ENCODE measurements at places on chromosomes 12 and 14.

GRCh38 chr14:86035882-86036281 lies 505.9 kb downstream of the FLRT2 start:
- H3K4me3 ChIP-seq: no peak overlapping the region
- H3K4me1 ChIP-seq: no peaks in the 10 kb centered on the region
- peak; percentile 20 for DNase-seq

GRCh38 chr12:121576851-121577391 lies 3.9 kb downstream of the KDM2B start:
- peak overlapping the region; percentile 59 for H3K4me3 ChIP-seq
- H3K36me3 ChIP-seq: peaks cover 43% of the 10 kb centered on the region
- peak overlapping the region; percentile 61 for H3K27ac ChIP-seq
- DNase-seq: no peak
- peaks cover 43% of the 10 kb centered on the region for H3K4me1 ChIP-seq

- no peak overlapping the region for H3K27ac ChIP-seq
- H3K4me3 ChIP-seq: no peak overlapping the region
- no peaks in the 10 kb centered on the region for H3K27me3 ChIP-seq
- DNase-seq: no peak
Measured at GRCh38 chr12:93989949-93990348, 158.4 kb upstream of the PLXNC1 start.

DNA sequence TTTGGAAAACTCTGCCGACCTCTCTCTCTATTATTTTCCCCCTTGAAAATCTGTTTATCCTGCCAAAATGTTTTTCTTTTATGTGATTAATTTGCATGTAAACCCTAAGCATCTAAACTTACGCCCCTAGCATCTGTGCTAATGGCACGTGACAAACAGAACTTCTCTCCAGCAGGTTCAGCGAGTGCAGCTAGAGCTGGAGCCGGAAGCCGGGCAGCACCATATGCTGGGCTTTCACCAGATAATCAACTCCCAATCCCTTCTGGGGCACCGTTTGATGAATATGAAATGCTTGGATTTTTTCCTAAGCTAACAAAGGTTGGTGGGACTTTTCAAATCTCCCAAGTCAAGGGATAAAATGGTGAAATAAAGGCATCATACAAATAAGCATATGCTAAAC lies 667.5 kb upstream of the TMEM132C start:
- H3K4me1 ChIP-seq: no peaks in the 10 kb centered on the region
- H3K4me3 ChIP-seq: no peak overlapping the region
- no peak overlapping the region for H3K27ac ChIP-seq
- no peak for DNase-seq

DNA sequence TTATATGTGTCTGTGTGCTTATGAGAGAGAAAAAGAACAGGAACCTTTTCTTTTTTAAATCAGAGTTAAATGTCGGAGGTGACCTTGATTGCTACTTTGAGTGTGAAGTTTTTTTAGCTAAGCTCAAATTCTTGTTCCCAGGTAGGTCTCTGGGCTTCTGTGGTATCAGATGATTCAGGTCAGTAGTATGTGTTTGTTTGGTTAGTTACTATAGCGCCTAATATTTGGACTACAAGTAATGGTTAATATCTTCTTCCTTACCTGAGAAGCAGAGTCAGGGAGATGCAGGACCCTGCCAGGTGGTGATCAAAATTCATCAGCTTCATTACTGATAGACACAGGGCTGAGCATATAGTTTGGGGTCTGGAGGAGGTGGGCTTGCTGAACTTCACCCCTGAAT lies 30.8 kb downstream of the ADCK1 start:
- no peaks in the 10 kb centered on the region for H3K27me3 ChIP-seq
- no peaks in the 10 kb centered on the region for H3K36me3 ChIP-seq
- no peak overlapping the region for H3K4me3 ChIP-seq
- no peak overlapping the region for H3K27ac ChIP-seq

- DNase-seq: no peak
- peak overlapping the region; percentile 90 for H3K4me3 ChIP-seq
- peaks cover 36% of the 10 kb centered on the region for H3K4me1 ChIP-seq
- H3K36me3 ChIP-seq: peaks cover 37% of the 10 kb centered on the region
Measured at GRCh38 chr14:22830443-22831010, 840 bp downstream of the MRPL52 start.

DNA sequence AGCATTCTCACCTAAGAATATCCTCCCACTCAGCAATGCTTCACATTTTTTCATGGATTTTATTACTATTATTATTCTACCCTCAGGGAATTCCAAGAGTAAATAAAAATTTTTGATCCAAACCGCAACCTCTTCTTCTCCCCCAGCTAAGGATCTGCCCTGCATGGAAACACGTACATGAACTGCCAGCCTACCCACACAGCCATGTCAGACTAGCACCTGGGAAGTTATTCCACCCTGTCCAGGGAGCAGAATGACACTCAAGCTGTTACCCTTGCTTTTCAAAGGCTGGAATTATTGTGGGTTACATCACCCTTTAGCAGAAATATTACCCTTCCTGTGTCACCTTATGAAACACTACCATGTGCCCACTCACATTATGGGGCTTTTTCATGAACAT lies 227.3 kb upstream of the USP15 start:
- DNase-seq: no peak
- no peak overlapping the region for H3K27ac ChIP-seq
- H3K4me1 ChIP-seq: no peaks in the 10 kb centered on the region
- H3K36me3 ChIP-seq: no peaks in the 10 kb centered on the region
- H3K27me3 ChIP-seq: no peaks in the 10 kb centered on the region

DNA sequence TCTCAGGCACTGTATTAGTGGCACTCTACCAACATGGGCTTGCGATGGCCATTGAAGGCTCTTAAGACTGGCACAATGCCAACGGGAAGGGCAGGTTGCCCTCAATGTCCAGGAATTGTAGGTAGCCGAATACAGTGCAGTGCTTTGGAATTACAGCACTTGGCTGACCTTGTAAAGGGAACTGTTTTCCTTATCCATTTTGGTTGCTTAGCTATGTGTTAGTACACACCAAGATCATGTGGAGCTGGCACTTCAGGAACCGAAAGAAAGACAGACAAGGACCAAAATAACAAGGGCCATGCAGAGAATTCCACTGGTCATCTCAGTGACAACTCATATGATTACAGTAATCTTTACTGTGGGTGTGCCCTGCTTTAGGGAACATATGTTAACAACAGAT lies 72.7 kb downstream of the DYRK2 start:
- no peak overlapping the region for H3K27ac ChIP-seq
- H3K4me1 ChIP-seq: no peaks in the 10 kb centered on the region
- H3K4me3 ChIP-seq: no peak overlapping the region
- no peaks in the 10 kb centered on the region for H3K27me3 ChIP-seq
- DNase-seq: no peak
- no peaks in the 10 kb centered on the region for H3K36me3 ChIP-seq

DNA sequence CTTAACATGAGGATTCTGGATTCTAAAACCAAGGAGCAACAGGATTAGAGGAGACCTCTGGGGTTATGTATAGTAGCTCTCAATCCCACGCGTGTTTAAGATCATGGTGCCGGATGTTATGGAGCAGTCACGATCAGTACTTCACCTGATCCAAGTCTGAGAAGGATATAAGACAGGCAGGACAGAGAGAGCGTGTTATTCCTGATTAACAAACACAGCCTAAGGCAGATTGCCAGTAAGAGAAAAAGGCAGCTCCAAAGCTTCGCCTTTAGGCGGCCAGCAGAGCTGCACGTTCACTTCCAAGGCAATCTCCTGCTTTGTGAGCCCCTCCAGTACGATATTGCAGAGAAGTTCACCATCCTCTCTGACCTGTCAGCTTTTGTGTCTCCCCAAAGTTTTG lies 5.5 kb downstream of the SETD3 start:
- H3K27ac ChIP-seq: no peak overlapping the region
- H3K4me3 ChIP-seq: no peak overlapping the region
- DNase-seq: no peak
- H3K4me1 ChIP-seq: peaks cover 21% of the 10 kb centered on the region

- no peaks in the 10 kb centered on the region for H3K4me1 ChIP-seq
- H3K4me3 ChIP-seq: no peak overlapping the region
- H3K27ac ChIP-seq: no peak overlapping the region
- peaks cover 19% of the 10 kb centered on the region for H3K27me3 ChIP-seq
Measured at GRCh38 chr12:96587691-96588090, 98.3 kb downstream of the CFAP54 start.

GRCh38 chr14:100486025-100486828 lies 101.0 kb downstream of the BEGAIN start:
- peaks cover 25% of the 10 kb centered on the region for H3K4me1 ChIP-seq
- no peaks in the 10 kb centered on the region for H3K27me3 ChIP-seq
- no peak overlapping the region for H3K4me3 ChIP-seq
- no peaks in the 10 kb centered on the region for H3K36me3 ChIP-seq
- peak; percentile 84 for DNase-seq

DNA sequence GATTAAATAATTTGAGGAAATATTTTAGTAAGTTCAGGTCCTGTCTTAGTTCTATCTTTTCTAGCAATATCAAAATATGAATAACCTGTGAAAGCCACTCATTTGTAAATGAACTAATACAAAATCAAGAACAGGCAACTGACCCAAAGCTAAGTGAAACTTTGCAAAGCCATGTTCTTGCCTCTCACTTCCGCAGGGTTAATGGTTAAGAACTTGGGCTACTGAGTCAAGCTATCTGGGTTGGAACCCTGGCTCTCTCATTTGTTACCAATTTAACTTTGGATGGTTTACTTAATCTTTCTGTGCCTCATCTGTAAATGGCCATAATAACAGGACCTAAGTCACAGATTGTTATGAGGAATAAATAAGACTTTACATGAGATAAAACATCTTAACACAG lies 2.8 kb downstream of the KIF21A start:
- peaks cover 23% of the 10 kb centered on the region for H3K4me1 ChIP-seq
- H3K4me3 ChIP-seq: no peak overlapping the region
- no peak for DNase-seq
- peaks cover 1% of the 10 kb centered on the region for H3K36me3 ChIP-seq

DNA sequence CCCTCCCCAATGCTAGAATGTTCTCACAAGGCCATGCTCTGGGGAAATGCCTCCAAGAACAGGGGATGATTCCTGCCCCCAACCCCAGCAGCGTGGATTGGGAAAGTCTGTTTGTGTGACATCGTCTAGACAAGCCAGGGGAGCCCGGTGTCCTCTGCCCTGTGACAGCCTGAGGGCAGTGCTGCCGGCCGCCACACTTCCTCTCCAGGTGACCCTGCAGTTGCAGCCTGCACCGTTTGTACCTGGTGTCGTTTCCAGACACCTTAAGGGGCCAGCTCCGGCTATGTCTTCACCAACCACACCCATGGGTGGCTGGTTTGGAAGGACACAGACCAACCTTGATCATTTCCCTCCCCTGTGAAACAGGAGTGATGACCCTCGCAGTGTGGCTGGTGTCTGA lies 372.6 kb downstream of the BCL11B start:
- H3K27me3 ChIP-seq: peaks cover 11% of the 10 kb centered on the region
- no peaks in the 10 kb centered on the region for H3K4me1 ChIP-seq
- H3K4me3 ChIP-seq: no peak overlapping the region
- H3K27ac ChIP-seq: no peak overlapping the region
- no peaks in the 10 kb centered on the region for H3K36me3 ChIP-seq

GRCh38 chr12:69548687-69549086 lies 36.6 kb upstream of the CCT2 start:
- H3K36me3 ChIP-seq: peaks cover 8% of the 10 kb centered on the region
- H3K4me1 ChIP-seq: no peaks in the 10 kb centered on the region
- H3K27ac ChIP-seq: no peak overlapping the region
- no peak overlapping the region for H3K4me3 ChIP-seq

DNA sequence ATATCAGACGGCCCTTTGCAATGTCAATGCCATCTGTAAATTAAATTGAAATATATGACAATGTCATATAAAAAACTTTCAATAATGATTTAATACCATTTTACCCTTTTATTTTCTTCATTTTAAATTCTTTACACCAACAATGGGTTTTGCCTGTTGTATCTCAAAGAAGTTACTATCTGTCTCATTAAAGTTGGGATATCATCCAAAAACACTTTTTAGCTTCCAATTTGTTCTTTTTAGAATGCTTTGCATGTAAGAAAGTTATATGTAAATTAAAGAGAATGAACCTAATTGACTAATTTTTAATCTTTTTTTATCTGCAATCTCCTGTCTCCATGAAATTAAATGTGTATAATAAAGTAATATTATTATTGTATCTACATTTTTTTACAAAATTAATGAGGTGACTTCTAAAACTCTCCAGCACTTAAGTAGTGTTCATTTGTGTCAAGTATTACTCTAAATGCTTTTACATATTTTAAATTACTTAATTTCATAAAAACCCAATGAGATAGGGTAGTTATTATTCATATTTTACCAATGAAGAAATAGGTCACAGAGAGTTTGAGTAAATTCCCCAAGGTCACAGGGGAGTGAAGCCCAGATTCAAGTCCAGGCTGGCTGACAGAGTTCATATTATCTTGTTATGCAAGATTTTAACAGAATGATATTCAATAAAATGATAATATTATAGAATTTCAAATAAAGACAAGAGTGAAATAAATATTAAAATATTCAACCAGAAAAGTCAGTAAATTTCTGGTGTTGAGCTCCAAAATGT lies 673.0 kb upstream of the FLRT2 start:
- no peaks in the 10 kb centered on the region for H3K4me1 ChIP-seq
- no peak for DNase-seq
- no peaks in the 10 kb centered on the region for H3K27me3 ChIP-seq
- H3K4me3 ChIP-seq: no peak overlapping the region
- H3K36me3 ChIP-seq: no peaks in the 10 kb centered on the region
- no peak overlapping the region for H3K27ac ChIP-seq

GRCh38 chr12:85237327-85237726 lies 42.7 kb upstream of the ALX1 start:
- H3K4me3 ChIP-seq: no peak overlapping the region
- no peak overlapping the region for H3K27ac ChIP-seq
- no peaks in the 10 kb centered on the region for H3K27me3 ChIP-seq

DNA sequence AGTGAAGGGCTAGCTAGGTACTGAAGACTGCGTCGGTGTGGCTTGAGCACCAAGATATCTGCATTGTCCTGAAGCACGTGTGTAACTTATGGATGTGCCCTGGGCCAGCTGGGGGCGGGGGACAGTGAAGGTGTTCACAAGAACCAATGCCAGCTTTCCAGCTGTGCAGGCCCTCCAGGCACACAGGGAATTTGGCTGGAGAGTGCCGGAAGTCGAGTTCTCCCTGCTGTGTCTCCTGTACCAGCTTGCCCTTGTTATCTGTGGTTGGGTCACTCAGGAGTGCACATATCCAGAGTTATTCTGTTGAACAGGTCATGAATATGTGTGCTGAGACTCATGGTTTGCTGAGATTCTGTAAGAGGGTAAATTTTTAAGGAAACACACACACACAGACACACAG lies 75.9 kb upstream of the CRY1 start:
- peaks cover 16% of the 10 kb centered on the region for H3K27me3 ChIP-seq
- H3K4me1 ChIP-seq: no peaks in the 10 kb centered on the region
- no peak overlapping the region for H3K27ac ChIP-seq
- DNase-seq: no peak
- H3K4me3 ChIP-seq: no peak overlapping the region

Data from activated naive CD4-positive, alpha-beta T cell treated with anti-CD3 and anti-CD28 coated beads, Interleukin-2, amount 10 ng/mL, durations not matched to agents 7 days and 5 days (primary cell).